A172 (cell line): ENCODE measurements at places on chromosomes 3 and 15. TPM values are rescaled to one million over a fixed set of nuclear protein-coding genes. Genes with fewer than 3 reads are reported as not detected.

NLGN1 gene
- 0.50 and 0.72 TPM in 2 replicates for total RNA-seq

C3orf62 gene
- total RNA-seq, result 0.41 and 0.67 TPM in 2 replicates

RNU5B-1 gene
- not detected in 2 replicates for total RNA-seq

GABRG3 gene
- not detected in 2 replicates for total RNA-seq

PAQR5 gene
- 5.3 and 9.2 TPM in 2 replicates for total RNA-seq

CLDN16 gene
- total RNA-seq, result 0.02 TPM in 1 of 2 replicates, not detected in the other

KLHL40 gene
- total RNA-seq, result not detected in 2 replicates

A4GNT gene
- not detected in 2 replicates for total RNA-seq

CFAP20DC gene
- 6.5 and 6.8 TPM in 2 replicates for total RNA-seq

ACAN gene
- not detected in 2 replicates for total RNA-seq

LEKR1 gene
- 0.72 and 0.96 TPM in 2 replicates for total RNA-seq

TNFSF10 gene
- 0.46 and 0.79 TPM in 2 replicates for total RNA-seq

GOLGA6L9 gene
- 1.6 and 2.1 TPM in 2 replicates for total RNA-seq

AP3B2 gene
- 0.09 and 0.29 TPM in 2 replicates for total RNA-seq

PLSCR4 gene
- 10.5 and 13.7 TPM in 2 replicates for total RNA-seq

SLC12A1 gene
- total RNA-seq, result not detected in 2 replicates

QRICH1 gene
- total RNA-seq, result 79.1 and 82.7 TPM in 2 replicates

MUSTN1 gene
- 0.22 TPM in 1 of 2 replicates, not detected in the other for total RNA-seq

ITIH4 gene
- total RNA-seq, result 0.69 and 1.1 TPM in 2 replicates

CAV3 gene
- 0.24 TPM in 1 of 2 replicates, not detected in the other for total RNA-seq

SYNPR gene
- total RNA-seq, result not detected in 2 replicates

CACNA2D2 gene
- total RNA-seq, result 0.22 and 0.26 TPM in 2 replicates

COLQ gene
- total RNA-seq, result not detected in 2 replicates

TTLL3 gene
- total RNA-seq, result 10.2 and 15.6 TPM in 2 replicates

IGSF11 gene
- not detected in 2 replicates for total RNA-seq
